ENCODE measurements at places on chromosomes 4 and X.
A peak's percentile ranks its signal among the peaks of the same experiment; 100 is the strongest.

GRCh38 chr4:121873604-121874003, 3.3 kb upstream of the BBS7 start:
- no peak for DNase-seq

- DNase-seq, result no peak
Measured at GRCh38 chr4:120921456-120922380, 808 bp downstream of the PRDM5 start.

DNA sequence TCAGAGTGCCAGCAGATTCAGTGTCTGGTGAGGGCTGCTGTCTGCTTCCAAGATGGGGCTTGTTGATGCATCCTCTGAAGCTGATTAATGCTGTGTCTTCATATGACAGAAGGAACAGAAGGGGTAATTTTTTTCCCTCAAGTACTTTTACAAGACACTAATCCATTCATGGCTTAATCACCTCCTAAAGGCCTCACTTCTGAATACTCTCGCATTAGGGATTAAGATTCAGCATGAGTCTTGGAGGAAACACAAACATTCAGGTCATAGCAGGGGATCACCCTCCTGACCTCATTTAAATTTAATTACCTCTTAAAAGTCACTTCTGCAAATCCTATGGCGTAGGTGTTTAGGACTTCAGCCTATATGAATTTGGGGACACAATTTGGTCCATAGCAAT, 1145.5 kb upstream of the PCDH10 start:
- no peak for DNase-seq

DNA sequence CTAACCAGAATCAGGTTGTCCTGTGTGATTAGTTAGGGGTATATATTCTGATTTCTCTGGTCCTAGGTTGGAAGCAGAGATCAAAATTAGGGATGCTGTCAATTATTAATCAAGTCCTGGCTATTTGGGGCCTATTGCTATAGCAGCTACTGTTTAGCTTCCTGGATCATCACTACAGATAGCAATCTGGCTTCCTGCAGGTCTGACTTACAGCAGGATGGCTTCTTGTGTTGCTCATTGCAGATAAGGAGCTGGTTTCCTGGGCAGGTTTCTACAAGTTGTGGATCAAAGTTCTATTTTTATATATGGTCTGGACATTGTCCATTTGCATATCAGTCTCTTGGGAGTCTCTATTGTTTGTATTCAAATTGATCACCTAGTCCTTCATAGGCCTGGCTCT, 57.7 kb upstream of the C4orf54 start:
- DNase-seq, result no peak

- DNase-seq, result no peak
Measured at GRCh38 chrX:33126469-33126868, 84.9 kb downstream of the DMD start.

DNA sequence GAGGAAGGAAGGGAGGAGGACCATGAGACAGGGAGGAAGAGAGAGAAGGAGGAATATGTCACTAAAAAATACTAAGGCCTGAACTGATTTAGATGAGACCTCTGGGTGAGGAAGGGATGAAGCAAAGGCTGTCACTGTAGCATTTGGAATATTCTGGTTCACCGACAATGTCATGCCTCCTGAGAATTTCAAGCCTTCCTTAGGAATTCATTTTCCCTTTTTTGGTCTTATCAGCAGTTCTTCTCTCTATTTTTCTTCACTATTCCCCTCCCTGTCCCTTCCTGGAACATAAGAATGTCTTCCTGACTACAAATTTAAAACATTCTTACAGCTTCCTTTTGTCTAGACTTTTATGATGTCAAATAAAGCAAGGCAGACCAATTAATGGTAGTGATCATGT, 527.8 kb downstream of the INPP4B start:
- no peak for DNase-seq

GRCh38 chrX:153776120-153776599, 4.7 kb upstream of the SRPK3 start:
- DNase-seq, result no peak

GRCh38 chrX:21658746-21659145, 616 bp upstream of the KLHL34 start:
- no peak for DNase-seq

DNA sequence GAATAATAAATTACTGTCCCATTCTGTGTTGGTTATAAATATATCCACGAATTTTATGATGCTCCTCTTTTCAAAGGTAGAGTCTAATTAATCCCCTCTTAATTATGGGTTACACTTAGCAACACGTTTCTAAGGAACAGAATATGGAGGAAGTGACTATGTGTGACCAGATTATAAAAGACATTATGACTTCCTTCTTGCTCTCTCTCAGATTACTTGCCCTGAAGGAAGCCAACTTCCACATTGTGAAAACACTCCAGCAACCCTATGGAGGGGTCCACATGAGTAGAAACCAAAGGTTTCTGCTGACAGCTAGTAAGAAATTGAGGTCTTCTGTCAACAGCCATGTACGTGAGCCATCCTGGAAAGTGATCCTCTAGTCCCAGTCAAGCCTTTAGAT, 59.3 kb downstream of the WDFY3 start:
- no peak for DNase-seq

DNA sequence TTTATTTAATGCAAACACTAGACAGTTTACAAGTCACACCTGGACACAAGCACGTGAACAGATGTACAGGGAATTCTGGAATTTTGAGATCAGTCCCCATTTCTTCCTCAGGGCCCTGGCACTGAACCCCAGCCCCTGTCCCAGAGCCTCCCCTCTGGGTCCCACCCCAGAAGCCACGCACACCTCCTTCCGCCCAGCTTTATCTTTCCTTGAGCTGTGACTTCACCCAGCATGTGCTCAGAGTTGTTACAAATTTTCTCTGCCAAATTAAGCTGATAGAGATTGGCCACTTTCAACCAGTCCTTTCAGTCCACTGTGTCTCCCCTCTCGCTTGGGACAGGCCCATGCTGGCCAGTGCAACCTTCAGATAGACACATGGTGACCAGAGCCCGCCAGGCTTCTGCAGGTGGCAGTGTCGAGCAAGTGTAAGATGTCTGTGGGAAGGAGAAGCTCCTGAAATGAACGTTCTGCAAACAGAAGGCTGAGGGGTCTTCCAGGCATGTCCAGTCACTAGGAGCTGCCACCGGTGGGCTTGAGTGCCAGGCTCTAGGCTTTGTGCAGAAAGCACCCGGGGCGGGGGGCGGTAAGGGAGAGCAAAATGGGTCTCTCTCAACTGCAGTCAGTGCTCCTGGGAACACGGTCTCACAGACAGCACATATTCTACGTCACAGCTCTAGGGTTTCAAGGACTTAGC, 73.3 kb downstream of the MTMR1 start:
- no peak for DNase-seq

DNA sequence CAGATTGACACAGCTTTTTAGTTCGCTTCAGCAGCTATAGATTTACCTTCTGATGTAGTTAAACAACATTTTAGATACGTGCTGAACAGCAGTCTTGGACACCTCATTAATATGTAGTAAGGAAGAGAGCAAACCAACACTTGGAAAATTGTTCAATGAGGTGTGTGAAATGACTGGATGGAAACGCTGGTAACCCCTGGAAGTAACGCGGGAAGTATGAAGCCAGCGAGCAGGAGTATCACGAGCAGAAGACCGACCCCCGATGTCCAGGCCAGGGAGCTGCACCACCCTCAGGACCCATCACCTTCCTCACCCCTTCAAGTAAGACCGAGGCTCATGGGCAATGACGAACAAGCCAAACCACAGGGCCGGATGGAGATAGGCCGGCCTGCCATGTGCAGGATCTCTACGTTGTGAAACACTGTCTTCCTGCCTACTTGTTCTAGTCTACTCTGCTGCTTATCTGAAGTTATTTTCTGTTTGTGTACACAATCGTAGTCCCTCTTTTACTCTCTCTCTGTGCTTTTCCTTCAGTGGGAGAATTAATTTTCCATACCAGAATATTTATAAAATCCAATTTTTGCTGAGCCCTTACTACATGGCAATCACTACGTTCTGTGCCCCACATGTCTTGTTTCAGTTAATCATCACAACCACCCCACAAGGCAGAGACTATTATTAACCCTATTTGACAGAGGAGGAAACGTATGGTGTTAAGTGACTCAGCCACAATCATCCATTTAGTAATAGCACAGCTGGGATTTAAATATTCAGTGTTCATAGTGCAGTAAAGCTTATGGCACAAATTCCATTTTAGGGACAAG, 221.7 kb downstream of the APBB2 start:
- DNase-seq, result no peak

DNA sequence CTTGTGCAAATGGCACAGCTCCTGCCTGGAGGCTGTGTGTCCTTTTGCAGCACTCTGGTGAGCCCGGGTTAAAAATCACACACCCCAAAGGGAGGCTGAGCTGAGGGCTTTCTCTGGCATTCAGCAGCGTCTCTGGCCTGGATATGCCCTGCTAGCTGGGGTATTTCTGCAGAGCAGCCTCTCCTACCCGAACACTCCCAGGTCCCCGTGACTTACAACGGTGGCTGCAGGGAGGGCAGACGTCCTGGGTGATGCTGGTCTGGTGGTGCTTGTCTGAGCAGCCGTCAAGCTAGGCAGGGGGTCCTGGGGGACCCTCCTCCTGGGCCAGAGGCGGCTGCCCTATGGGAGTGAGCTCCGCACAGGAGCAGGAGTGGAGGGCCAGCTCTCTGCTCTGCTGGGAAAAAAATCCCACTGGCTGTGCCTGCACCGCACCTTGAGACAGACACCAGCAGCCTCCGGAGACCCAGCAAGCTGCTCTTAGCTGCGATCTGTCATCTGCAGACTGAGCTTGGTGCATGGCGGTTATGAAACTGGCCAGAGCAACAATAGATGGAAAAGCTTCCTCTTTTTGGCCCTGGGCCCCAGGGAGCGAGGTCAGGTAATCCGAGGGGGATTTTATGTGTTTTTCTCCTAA, 41.3 kb upstream of the ASMTL start:
- no peak for DNase-seq

- DNase-seq, result no peak
Measured at GRCh38 chrX:144259054-144259453, 375.2 kb downstream of the UBE2NL start.

DNA sequence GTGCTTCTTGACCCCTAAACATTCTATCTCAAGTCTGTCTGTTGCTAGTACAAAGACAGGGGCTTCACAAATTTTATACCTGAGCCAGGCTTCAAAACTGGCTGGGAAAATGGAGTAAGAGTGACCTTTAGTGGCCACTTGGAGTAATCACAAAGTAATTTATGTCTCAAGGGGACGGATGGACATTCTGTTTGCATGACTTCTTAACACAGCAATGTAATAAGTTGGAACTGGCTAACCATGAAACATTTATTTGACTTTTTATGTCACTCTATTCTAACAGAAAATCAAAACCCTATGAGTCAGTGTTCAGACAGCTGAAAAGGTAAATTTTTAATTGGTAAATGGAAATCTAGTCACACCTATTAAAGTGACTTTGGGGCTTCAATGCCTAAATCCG, 600.6 kb downstream of the ANKRD50 start:
- DNase-seq, result no peak

GRCh38 chrX:55056820-55057674, 17.8 kb upstream of the PAGE2B start:
- peak; percentile 4 for DNase-seq

- DNase-seq, result no peak
Measured at GRCh38 chr4:186541801-186542200, 13.6 kb downstream of the MTNR1A start.

GRCh38 chr4:105473324-105474098, at the start of gene PPA2:
Gene PPA2 (minus strand): TSS chr4:105474062. CDS start chr4:105474050, 12 bp downstream.
- DNase-seq, result peak; percentile 6

DNA sequence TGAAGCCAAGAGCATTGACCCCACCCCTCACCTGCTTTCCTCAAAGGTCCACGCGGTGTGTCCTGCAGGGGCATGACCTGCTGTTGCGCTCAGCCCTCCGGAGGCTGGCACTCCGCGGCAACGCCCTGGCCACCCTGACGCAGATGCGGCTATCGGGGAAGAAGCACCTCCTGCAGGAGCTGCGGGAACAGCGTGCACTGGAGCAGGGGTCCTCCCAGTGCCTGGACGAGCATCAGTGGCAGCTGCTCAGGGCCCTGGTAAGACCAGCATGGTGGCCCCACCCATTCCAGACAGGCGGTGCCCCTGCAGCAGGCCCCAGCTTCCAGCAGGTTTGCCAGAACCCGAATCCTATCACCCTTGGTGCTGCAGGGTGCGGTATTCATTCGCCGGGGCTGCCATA, 86.0 kb downstream of the EVC start:
- no peak for DNase-seq

GRCh38 chr4:91031761-91032160, 904.6 kb downstream of the CCSER1 start:
- no peak for DNase-seq

- DNase-seq, result no peak
Measured at GRCh38 chr4:110071466-110071865, 126.9 kb downstream of the ELOVL6 start.

GRCh38 chrX:123504047-123504446, 228.8 kb downstream of the THOC2 start:
- DNase-seq, result no peak

DNA sequence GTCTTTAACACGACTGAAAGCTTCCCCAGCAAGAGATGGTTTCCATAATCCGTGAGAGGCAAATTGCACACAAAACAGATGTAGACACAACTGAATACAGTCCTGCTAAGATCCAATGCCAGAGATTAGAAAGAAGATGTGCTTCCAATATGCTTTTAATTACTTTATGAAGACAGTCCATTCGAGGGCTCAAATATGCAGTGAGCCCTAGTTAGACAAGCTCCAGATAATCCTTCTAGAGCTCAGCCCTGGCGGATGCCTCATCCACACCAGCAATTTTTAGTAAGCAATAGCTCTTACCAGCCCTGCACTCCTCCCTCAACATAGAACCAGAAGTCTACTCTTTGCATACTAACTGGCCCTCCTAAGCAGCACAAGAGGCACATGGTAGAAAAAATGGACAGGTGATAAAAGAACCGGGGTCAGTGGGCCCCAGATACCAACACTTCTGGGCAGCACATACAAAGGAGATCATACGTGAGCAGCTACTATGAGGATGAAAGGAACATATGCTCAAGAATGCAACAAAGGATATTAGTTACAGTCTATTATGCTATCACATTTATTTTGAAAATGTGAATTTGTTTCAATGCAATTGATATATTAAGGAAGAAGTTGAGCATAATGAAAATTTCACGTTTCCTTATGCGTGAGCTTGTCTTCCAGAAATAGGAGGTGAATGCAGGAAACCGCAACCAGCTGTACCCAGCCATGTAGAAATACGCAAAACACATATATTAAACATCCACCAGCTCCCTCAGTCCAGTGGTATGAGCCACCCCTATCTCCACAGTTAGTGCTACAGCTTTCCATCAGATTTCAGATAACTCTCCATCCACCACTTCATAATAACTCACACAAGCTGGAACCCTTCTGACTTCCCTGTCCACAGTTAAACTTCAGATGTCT, 34.3 kb downstream of the GPC4 start:
- no peak for DNase-seq

Measured in stimulated activated CD4-positive, alpha-beta T cell treated with anti-CD3 and anti-CD28 coated beads, TNF-alpha, amount 100 ng/mL, for 1 hour (primary cell).